ENCODE measurements at places on chromosomes 7 and 10. TPM values are rescaled to one million over a fixed set of nuclear protein-coding genes. Genes with fewer than 3 reads are reported as not detected.
A peak's percentile ranks its signal among the peaks of the same experiment; 100 is the strongest.

DNA sequence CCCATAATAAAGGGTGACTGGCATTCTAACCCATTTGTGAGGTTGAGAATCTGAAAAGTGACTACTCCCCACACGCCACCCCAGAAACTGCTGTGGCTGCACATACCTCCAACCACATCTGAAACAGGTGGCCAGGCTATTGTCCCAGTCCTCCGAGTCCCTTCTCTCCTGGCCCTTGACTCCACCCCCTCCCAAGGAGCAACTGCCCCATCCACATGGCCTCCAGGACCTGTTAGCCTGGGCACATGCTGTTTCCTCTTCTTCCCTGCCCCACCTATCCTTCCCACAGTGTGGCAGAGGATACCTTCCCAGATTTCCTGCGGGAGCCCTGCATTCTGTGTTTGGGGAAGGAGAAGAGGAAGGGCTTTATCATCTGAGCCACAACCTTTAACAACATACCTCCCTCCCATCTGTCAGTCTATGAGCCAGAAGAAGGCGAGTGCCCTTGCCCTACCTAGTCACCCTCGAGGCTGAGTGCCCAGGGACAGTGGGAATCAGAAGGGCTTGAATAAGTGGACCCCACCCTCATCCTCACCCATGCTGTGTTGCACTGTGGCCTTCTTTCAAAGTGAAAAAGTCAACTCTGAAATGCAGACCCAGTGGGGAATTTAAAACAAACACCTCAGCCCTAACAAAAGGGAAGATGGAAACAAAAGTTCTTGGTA lies 11.9 kb downstream of the STEAP1B start:
- no peak for DNase-seq

DNA sequence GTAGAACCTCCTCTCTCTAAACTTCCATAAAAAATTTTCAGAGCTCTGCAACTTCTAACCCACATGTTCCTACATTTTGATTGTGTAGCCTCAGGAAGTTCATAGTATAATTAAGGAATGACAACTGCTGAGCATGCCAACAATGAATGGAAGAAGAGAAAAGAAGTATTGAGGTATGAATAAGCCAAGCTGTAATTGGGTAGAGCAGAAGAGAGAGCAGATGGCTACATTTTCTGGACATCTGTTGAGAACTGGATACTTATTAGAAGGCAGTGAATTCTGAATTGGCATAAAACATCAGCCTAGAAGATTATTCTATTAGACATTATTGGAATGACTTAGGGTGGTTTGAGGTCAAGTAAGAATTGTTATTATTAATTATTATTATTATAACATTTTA lies 728.3 kb upstream of the PHF14 start:
- no peak for DNase-seq

- DNase-seq = no peak
These were observed 70.0 kb downstream of the AFAP1L2 start for GRCh38 chr10:114334301-114334700.

The ASB15 gene
- 0.03 TPM for polyA plus RNA-seq

GRCh38 chr10:124996854-124997215 lies 54.9 kb downstream of the ZRANB1 start:
- DNase-seq = no peak

DNA sequence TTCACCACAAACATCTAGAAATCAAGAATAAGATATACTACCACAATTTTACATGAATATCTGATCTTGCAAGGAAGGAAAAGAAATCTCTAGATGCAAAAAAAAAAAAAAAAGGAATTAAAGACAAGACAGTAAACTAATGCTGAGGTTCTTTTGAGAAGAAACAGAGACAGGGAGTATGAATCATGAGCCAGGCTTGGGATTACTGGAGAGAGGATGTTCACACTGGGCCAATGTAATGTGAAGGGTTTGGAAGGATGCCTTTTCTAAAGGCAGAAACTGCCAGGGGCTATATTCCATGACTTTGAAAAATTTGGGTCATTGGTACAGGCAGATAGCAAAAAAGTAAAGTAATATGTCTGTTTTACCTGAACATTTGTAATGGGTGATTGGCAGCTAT lies 573.0 kb upstream of the IGFBP3 start:
- DNase-seq = no peak

DNA sequence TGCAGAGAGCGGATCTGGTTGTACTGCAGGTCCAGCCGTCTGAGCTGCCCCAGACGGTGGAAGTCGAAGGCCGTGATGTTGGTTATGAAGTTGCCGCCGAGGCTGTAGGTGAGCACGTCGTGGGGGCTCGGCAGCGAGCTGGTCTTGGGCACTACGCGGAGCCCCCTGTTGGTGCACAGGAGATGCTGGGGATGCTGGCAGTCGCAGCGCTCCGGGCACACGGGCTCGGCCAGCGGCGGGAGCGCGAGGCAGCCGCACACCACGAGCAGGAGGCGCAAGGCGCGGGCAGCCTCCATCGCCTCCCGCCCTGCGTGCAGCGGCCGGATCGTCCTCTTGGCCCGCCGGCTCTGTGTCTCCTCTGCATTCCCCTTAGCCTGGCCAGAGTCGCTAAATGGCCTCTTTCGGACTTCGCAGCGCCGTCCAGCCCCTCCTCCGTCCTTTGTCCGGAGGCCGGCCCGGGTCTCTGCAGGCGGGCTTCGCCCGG lies 337 bp downstream of the TRIL start:
- no peak for DNase-seq

- no peak for DNase-seq
These were observed 13.1 kb upstream of the ASB4 start for GRCh38 chr7:95472581-95473161.

The LDB3 gene
- polyA plus RNA-seq = not detected

DNA sequence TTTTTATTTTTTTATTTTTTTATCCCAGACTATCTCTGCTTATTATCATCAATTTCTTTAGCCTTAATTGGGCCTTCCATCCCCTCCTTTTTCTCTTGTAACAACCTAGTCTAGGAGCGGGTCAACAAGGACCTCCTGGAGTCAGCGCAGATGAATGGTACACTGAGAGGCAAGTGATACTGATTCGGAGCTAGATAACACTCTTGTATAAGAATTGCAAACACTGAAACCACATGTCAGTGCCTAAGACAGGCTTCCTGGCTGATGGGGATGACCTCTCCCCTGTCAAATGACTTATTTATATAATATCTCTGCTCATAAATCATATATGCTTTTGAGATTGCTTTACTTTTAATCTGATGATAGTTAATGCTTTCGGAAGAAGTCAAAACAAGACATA lies 22.7 kb downstream of the BPGM start:
- DNase-seq = no peak

- DNase-seq = no peak
These were observed 110.7 kb downstream of the FRMD4A start for GRCh38 chr10:14220026-14220425.

DNA sequence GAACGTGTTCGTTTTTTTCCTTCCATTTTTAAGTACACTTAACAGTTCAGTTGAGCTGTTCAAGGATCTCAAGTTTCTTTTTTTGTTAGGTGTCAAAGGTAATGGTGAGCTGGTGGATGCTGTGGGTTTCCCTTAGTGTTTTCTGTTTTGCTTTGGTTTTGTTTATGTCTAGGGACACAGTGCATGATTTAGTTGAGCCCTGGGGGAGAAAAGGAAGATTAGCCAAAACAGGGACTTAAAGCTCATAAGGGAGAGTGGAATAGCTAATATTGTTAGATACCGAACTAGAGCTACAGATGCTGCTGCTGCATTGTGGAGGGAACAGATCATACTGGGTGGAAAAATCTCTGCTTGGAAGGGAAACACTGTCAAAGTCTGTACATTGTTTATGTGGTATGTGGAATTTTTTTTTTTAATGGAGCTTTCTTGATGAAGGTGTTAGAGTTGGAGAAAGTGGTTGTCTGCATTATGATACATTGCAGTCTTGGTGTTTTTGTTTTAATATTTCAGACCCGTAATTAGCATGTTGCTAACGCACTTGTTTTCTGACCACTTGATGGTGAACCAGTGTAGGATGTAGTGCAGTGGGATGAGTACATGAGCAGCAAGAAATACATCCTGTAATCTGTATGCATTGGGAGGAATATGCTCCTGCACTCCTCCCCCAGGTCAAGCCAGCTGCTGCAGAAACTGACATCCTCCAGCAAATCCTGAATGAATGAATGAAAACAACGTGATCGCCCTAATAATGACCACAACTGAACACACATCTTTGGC lies 2.1 kb downstream of the GLCCI1 start:
- peak; percentile 36 for DNase-seq

DNA sequence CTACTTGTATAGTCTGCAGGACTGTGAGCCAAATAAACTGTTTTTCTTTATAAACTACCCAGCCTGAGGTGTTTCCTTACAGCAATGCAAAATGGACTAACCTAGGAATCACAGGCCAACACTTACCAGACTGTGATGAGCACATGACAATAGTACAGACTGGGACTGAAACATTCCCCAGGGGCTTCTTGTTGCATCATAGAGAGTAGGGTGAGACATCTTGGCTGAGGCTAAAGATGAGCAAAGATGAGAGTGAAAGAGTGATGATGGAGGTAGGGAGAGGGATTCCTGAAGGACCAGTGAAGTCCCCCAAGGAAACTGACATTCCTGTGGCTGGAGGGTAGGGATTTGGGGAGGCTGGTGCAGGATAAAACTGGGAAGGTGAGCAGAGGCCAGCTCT lies 194.4 kb downstream of the TPST1 start:
- no peak for DNase-seq

DNA sequence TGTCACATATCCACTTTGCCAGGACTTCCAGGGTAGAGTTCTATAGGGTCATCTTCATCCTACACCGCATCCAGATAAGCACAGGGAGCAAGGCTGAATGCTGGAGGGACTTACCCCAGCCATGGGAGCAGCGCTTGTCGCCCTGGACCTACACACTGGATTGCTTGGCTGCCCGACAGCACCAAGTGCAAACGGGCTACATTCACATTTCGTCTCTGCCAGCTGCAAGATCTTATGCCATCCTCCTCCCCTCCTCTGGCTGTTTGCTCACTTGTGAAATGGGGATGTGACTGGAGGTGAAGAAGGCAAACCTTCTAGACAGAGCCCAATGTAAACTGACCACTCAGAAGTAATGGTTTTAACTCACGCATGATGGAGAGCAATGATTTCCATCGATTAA lies 1.0 kb downstream of the DDC start:
- DNase-seq = no peak

The RAB11FIP2 gene
- 10.5 TPM for polyA plus RNA-seq

- DNase-seq = peak; percentile 47
These were observed at the start of gene SEMA4G for GRCh38 chr10:100969187-100970075. TSS of gene SEMA4G (plus strand) at chr10:100969504. CDS start at chr10:100972913, 3,409 bp downstream.

All from CD8-positive, alpha-beta memory T cell (primary cell).